Right forelimb (tissue), 1 donor: ENCODE measurements at places on chromosomes 3 and 15.

DNA sequence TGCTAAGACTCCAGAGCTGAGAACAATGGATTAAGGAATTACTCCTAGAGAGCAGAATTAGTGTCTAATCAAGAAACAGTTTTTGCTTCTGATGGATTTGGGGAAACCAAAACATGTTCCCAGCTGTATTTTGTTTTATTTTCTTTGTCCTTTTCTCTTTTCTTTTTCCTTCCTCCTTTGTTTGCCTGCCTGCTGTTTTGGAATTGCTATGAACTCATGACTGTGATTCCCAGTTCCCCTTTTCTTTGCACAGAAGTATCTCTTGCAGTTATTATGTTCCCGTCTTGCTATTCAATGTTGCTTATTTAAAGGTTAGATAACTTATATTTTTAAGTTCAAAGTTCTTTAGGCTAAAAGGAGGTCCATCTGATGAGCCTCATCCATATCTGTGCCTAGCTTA lies 77.0 kb upstream of the GBE1 start:
- DNase-seq, result no peak

GRCh38 chr3:23389089-23389488 lies 186.0 kb downstream of the UBE2E2 start:
- DNase-seq, result no peak

DNA sequence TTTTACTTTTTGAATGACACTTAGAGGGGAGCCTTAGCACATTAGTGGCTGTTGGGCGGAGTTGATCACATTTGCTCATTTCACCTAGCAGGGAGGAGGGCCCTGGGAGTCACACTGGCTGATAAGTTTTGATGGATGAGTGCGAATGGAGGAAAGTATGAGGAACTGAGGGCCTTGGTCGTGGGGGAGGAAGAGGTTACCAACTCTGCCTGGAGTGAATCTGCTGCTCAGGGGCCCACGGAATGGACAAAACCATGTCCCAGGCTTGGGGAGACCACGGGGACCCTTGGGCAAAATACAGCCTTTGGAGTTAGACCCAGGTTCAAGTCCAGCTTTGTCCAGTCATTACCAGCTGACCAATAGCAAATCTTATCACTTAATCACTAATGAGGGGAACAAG lies 5.1 kb upstream of the FLNB start:
- DNase-seq, result no peak

GRCh38 chr3:48963591-48963990 lies 26.4 kb upstream of the P4HTM start:
- DNase-seq, result no peak

DNA sequence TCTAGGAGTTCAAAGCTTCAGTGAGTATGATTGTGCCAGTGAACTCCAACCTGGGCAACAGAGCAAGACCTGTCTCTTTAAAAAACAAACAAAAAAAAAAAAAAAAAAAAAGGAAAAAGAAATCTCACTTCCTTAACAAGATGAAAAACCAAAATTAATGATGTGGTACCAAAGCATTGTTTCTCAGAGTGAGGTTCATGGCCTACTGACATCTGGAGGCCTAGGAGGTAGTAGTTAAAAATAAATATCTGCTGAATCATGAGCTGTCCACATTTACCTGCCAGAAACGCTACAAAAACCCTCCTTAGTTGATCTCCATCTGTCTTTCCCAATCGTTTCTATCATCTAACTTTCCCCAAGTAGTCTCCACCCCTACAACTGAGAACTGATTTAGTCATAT lies 51.2 kb downstream of the EPHA6 start:
- DNase-seq, result no peak

DNA sequence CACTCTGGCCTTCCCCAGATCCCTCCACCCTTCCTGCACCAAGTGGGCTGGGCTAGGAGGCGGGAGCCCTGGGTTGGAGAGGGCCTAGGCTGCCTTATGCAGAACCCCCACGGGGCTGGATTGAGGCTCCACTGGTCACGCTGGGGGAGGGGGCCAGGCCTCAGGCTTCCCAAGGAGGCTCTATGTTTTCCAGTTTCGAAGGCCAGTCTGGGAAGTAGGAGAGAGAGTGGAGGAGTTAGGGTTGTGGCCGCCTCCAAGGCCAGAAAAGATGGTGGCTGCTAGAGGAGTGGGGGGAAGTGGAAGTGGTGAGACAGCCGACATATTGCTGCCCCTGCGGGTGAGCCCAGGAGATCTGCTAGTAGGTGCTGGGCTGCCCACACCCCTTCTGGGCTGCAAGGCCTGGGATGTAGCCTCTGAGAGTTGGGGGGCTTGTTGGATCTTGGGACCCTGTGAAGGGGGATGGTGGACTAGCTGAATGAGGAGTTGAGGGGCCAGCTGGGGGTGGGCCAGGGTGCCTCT lies 1.2 kb downstream of the GNAI2 start:
- DNase-seq, result peak; percentile 65

DNA sequence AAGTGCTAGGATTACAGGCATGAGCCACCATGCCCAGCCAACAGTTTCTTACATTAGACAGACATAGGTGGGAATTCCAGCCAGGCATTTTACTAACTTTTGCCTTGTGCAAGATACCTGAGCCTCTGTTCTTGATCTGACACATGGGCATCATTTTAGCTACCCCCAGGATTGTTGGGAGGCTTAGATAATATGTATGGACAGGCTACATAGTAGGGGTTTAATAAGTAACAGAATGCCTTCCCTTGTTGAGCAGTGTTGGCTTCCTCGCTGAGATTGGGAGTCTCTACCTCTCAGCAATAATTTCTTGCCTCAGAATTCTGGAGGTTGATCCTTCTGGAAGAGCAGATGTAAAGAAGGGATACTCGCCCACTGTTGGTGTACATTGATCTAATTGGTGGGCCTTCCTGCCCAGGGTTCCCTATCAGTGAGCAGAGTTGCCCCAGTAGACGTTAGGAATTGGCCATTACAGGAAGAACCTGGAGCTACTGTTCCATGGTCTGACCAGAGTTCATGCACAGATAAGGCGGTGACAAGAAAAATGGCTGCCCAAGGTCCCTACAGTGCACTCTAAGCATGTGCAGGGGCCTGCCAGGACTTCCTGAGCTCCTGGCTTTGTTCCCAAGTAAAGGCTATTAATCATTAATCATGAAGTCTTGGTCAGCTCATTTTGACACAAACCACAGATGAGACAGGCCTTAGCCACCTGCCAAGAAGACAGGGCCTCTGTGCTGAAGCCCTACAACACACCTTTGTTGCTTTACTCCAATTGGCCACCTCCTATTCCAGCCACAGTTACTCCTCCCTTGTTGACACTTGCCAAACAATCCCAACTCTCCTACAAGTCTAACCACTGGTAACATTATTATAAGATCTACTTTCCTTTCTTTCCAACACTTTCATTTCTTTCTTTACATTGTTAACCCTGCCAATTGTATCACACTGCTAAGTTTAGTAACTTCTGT lies 5.0 kb upstream of the IL17RE start:
- no peak for DNase-seq

GRCh38 chr3:53551324-53551723 lies 56.9 kb downstream of the CACNA1D start:
- no peak for DNase-seq

- DNase-seq, result no peak
Observed at GRCh38 chr15:55868707-55869106, 124.7 kb downstream of the NEDD4 start.

GRCh38 chr3:129317848-129318247 lies 39.2 kb downstream of the HMCES start:
- DNase-seq, result no peak

DNA sequence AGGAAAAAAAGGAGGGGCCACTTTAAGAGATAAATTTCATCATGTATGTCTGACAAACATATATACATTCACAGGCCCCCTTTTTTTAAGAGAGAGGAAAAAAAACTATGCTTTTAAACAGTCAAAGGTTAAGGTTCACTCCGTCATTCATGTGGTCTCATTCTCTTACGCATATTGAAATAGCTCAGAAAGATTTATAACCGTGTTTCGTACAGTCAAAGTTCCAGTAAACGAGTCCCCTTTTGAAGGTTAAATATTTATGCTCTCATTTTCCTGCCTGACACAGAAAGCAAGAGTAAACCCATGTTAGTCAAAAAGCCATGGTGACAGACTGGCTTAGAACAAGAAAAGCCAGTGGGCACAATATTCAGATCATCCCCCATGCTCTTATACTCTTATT lies 248.0 kb upstream of the ARRDC4 start:
- DNase-seq, result no peak

- no peak for DNase-seq
Observed at GRCh38 chr3:193824365-193824764, 231.4 kb downstream of the OPA1 start.

- no peak for DNase-seq
Observed at GRCh38 chr3:28081533-28081947, 159.9 kb upstream of the CMC1 start.

- no peak for DNase-seq
Observed at GRCh38 chr15:62781081-62781497, 261.5 kb upstream of the TPM1 start.

GRCh38 chr3:116341899-116342298 lies 103.4 kb downstream of the LSAMP start:
- DNase-seq, result no peak

DNA sequence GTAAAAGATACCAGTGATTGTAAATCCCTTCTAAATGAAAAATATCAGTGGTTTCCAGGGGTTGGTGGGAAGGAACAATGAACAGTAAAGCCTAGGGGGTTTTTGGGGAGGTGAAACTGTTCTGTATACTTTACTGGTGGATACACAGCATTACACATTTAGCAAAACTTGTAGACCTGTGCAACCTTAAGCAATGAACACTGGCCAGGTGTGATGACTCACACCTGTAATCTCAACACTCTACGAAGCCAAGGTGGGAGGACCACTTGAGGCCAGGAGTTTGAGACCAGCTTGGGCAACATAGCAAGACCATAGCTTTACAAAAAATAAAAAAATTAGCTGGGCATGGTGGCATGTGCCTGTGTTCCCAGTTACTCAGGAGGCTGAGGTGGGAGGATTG lies 1.8 kb downstream of the CCDC13 start:
- DNase-seq, result no peak

- peak; percentile 96 for DNase-seq
Observed at GRCh38 chr15:77070495-77071304, at the start of gene TSPAN3. Gene TSPAN3 (minus strand): TSS chr15:77071109. CDS start chr15:77070954, 155 bp downstream.

GRCh38 chr3:123984957-123985356 lies 7.0 kb downstream of the ROPN1 start:
- DNase-seq, result no peak

- DNase-seq, result no peak
Observed at GRCh38 chr15:57647071-57647790, 55.5 kb downstream of the MYZAP start.

DNA sequence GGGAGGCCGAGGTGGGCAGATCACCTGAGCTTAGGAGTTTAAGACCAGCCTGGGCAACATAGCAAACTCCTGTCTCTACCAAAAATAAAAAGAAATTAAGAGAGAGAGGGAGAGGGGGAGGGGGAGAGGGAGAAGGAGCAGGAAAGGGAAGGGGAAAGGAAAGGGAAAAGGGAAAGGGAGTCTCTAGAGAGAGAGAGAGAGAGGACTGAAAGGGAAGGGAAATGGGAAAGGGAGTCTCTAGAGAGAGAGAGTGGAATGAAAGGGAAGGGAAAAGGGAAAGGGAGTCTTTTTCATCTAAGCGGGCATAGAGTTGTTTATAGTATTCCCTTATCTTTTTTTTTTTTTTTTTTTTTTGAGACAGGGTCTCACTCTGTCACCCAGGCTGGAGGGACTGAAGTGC lies 148.1 kb downstream of the NEO1 start:
- DNase-seq, result no peak

DNA sequence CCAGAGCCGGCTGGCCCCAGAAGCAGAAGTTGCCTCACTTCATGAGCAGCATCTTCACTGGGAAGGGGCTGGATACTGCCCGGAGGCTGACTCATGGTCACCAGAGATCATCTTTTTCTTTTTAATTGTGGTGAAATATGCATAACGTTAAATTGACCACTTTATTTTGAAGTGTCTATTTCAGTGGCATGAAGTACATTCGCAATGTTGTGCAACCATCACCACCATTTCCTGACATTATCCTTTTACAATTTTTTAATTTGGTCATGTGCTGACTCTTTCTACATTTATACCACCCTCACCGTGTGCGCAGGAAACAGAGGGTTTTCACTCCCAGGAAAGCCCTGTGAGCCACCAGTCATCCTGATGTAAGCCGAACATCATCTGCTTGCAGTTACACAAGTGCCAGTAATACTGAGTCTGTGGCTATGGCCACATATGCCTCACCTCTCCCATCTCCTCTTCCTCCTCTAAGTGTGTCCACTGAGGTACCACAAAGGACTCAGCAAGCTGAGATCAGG lies 51.6 kb upstream of the ABHD17C start:
- no peak for DNase-seq

DNA sequence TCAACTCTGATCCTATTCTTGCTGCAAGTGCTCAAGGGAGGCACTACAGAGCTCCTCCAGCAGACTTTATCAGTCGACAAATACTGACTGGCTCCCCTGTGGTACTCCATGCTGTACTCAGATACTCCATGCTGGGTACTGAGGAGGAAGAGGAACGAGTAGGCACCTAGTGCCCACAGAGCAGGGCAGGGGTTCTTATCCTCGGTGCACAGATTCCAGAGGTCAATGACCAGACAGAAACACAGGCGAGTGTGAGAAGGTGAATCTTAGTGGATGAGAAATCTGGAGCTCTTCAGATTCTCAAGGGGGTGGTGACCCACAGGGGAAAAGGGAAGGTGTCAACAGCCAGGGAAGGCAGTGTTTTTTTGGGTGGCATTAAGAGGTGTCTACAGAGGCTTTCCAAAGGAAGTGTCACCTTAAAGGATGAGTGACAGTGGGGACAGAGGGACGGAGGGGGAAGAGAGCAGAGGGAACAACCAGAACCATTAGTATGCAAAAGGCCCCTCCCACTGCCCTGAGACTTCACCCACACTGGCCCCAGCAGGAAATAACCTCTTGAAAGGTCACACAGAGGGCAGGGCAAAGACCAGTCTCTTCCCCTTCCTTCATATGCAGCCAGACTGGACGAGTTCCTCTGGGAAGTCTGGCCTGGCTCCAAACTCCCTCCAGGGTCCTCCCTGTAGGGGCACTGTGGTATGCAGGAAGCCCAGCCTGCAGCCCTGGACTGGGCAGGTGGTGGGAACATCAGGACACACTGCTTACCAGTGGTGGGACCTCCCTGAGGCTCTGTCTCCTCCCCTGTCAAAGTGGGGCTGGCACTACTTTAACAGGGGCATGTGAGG lies 27.5 kb downstream of the CCDC12 start:
- DNase-seq, result no peak

- no peak for DNase-seq
Observed at GRCh38 chr3:12268049-12268735, 20.7 kb upstream of the PPARG start.

- DNase-seq, result no peak
Observed at GRCh38 chr3:62571916-62572315, 198.6 kb upstream of the FEZF2 start.

- peak; percentile 44 for DNase-seq
Observed at GRCh38 chr3:175149675-175150074, 290.5 kb downstream of the NAALADL2 start.
